ENCODE measurements at places on chromosomes 16 and 17.

DNA sequence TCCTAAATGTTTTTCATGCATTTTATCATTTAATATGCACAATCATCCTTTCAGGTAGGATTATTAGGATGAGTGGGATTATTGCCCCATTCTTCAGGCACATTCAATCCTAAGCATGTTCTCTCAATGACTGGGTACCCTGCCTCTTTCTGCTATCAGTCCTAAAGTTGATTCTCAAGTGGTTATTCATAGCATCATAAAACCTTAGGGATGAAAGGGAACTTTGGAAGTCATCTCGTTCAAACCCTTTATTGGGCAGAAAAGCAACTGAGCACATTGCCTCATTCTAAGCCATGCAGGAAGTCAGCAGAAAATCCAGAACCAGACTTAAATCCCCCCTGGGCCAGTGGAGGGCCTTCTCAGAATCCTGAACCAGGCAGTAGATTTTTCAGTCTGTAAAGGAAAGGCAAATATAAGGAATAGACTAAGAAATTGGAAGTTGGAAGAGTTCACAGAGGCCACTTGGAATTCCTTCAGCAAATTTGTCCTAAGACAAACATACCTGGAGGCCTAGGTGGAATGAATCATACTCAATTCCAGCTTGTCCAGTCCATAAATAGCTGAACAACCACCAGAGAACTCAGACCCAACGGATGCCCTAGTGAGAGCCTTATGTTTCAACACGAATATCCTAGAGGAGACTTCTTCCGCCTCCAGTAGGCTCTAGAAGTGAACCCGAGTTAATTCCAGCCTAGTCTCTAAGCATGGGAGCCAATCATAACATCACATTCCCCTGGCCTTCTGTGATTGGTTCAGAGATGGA is 62.7 kb downstream of the IRX6 start:
- no peak for DNase-seq

DNA sequence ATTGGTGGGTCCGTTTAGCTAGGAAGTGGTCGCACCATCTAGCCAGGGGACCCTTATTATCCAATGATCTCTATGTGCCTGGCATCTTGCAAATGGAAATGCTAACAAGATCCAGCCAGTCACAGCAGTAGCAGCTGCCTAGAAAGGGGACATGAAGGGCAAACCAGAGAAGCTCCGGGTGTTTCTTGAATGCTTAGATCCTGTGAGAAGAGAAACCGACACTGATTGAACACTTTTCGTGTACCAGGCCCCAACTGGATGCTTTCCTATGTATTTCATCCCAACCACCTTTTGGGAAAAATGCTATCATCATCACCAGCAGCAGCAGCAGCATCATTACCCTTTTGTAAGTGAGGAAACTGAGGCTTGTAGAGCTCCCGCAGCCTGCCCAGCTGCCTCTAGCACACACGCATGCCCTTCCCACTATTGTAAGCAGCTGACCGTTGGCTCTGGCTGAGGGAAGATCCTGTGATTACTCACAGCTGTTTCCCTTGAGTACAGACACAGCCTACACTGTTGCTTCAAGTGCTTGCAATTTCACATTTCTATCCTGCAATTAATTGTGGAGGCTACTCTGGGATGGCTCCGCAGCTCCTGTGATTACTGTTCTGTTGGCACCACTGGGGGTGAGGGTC is 180.7 kb upstream of the CACNG5 start:
- DNase-seq: peak; percentile 85

GRCh38 chr17:27635275-27635823 is 4.4 kb downstream of the LGALS9 start:
- no peak for DNase-seq

DNA sequence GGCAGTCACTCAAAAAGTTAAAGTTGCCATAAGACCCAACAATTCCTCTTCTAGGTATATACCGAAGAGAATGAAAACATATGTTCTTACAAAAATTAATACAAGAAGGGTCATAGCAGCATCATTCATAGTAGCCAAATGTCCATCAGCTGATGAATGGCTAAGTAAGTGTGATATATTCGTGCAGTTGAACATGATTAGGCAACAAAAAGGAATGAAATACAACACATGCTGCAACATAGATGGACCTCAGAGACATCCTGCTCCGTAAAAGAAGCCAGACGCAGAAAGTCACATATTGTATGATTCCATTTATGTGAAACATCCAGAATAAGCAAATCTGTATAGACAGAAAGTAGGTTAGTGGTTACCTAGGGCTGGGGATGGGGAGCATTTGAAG is 229.4 kb upstream of the CACNG5 start:
- no peak for DNase-seq

DNA sequence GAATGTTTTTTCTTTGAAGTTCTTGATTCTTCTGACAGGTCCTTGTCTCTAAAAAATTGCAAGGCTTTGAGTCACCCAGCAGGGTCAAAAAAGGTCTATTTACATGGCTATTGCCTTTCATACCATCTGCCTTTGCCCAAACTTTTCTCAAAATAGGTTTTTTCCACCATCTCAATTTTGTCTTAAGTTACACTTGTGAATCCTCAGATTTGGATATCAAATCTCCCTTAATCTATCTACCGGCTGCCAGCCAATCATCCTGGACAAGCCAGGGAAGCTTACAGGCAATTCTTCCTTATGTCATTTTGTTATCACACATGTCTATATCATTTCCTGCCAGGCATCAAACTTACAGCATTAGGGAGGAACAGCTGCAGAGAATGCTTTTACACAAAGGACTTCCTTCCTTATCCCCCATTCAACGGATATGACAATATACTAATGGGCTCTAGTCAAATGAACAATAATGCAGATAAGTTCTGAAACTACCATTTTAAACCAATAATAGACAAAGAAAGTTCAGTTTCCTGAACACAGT is 104.1 kb upstream of the CORO6 start:
- no peak for DNase-seq

Measured in GM03348 (cell line).